GM12878 (cell line): ENCODE measurements at places on chromosomes 12 and 14.

DNA sequence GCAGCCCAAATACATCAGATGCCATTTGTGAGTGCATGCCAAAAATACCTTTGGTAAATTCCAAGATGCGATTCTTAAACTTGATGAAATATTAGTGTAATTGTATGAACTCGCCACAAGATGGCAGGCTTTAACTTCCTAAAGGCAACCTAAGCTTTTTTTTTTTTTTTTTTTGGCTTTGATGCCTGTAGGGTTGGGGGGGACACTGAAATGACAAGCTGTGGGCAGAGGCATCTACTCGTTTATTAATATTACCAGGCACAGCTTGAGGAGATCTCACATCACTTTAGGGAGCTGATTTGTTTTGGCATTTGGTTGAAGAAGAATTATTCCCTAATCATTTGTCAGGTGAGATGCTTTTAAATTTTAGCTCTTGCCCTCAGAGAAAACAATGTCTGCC, 126.7 kb upstream of the CCDC196 start:
- peak; percentile 15 for DNase-seq

DNA sequence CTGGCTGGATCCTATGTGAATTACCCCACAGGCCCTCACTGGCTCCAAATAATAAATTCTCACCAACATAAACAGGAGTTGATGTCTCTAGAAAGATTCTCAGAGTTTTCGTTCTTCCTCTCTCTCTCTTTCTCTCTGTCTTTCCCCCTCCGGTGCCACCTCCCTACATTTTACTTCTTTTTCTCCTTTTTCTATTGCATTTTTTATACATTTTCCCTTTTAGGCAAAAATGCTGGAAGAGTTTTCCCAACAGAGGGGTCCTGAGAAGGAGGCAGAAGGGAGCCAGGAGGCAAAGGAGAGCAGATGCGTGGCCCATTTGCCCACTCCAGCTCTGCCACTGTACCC, 826 bp upstream of the HOXC6 start:
- DNase-seq, result no peak

GRCh38 chr14:73240816-73241480, 3.6 kb downstream of the PAPLN start:
- DNase-seq, result no peak

DNA sequence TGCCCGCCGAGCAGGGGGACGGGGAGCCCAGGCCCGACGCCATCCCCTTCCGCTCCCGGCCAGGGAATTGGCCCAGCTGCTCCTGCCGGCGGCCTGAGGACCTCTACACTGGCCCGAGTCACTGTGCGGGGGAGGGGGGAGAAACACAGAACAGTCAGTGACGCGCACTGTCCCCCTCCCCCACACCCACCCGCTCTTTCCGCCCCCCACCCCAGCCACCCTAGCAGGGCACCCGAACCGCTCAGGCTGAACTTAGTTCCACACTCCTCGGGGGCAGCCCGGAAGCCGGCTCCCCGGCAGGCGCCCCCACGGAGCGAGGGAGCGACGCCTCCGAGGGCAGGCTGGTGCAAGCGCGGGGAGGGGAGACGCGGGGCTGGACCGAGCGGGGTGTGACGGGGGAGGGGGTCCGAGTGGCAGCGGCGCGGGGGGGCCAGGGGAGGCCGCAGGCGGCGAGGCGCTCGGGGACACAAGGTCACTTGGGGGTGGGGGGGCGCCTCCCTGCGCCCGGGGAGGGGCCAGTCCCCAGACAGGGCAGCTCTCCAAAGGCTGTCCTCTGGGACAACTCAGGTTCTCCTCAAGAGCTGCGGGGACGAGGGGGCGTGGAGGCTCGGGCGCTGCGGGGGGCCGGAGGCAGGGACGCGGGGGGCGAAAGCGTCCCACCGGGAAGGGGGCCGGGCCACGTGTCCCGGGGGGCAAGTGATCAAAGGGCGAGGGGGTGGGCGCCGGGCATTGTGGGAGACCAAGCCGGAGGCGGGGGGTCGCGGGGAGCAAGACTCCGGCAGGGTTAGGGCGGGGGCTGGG, 648 bp downstream of the CHD4 start:
- DNase-seq, result no peak

DNA sequence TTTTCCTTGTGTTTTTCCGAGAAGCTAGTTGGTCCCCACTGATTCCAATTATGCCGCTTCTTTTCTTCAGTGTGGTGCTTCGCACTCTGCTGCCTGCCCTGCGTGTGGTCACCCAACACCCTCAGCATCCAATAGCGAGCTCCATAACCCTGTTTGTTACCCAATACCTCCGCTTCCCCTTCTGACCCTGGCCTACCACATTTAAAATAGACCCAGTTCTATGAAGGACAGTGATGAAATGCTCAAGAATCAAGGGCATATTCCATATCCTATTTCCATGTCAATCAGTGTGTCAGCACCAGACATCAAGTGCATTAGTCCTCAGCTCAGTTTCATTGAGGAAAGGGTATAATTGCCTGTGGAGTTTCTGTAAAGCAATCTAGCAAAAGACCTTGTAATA, 9.5 kb downstream of the NDRG2 start:
- no peak for DNase-seq

GRCh38 chr12:115204957-115205754, 521.2 kb upstream of the TBX3 start:
- DNase-seq, result no peak

- no peak for DNase-seq
Observed at GRCh38 chr12:40692765-40693206, 547 bp downstream of the CNTN1 start.

GRCh38 chr12:11753826-11754225, 104.4 kb downstream of the ETV6 start:
- DNase-seq, result no peak

DNA sequence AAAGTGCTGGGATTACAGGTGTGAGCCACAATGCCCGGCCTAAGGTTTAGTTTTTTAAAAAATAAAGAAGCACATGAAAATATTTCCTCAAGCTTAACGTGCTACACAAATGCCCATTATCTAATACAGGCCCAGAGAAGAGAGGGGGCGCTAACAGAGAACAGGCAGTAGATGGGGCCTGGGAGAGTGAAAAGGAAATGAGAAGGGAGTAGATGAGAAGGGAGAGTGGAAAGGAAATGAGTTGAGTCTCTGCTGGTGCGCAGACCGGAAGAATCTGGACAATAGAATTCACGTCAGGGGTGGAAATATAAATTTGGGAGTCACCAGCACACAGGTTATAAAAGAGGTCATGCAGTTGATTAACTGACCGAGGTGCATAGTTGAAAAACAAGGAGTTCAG, 10.7 kb downstream of the PXN start:
- no peak for DNase-seq
